ENCODE measurements at places on chromosomes 7 and 10. TPM values are rescaled to one million over a fixed set of nuclear protein-coding genes. Genes with fewer than 3 reads are reported as not detected.

DNA sequence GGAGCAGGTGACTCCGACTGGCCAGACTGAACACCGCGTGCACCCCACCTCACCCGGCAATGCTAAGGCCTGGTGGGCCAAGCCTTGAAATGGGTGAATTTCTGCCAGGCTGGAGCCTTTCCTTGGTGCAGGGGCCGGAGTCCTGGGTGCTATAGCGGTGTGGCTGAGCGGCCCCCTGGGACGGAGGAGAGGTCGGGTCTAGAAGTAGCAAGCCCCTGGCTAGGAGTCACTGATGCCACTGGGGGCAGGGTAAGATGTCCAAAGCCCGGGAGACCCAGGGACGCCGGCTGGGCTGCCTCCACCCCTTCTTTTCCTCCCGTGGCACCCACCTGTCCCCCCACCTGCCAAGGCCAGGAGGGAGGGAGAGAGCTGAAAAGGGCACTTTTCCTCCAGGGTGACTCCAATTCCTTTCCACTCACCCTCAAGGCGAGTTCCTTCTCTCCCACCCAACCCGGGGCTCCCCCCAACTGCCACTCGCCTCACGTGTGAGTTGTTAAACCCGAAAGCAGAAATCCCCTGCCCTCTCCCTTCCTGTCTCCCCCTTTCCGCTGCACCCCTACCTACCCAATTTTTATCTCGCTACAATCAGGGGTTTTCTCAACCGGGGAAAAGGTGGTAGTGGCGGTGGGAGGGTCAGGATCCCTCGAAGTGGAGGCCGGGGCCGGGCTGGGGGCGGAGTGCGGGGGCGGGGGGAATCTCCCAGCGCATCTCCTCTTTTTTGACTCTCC, 6.0 kb upstream of the GATA3 start:
- H3K27me3 ChIP-seq = peaks cover 27% of the 10 kb centered on the region
- H3K4me3 ChIP-seq = no peak overlapping the region
- peaks cover 33% of the 10 kb centered on the region for H3K4me1 ChIP-seq
- DNase-seq = no peak
- no peak overlapping the region for H3K27ac ChIP-seq

GRCh38 chr7:43570688-43571365, 12.1 kb upstream of the STK17A start:
- peaks cover 4% of the 10 kb centered on the region for H3K4me1 ChIP-seq
- no peak overlapping the region for H3K4me3 ChIP-seq
- no peaks in the 10 kb centered on the region for H3K36me3 ChIP-seq
- no peaks in the 10 kb centered on the region for H3K27me3 ChIP-seq
- H3K27ac ChIP-seq = no peak overlapping the region

GRCh38 chr10:15877836-15878576, 17.7 kb upstream of the MINDY3 start:
- H3K27me3 ChIP-seq = no peaks in the 10 kb centered on the region
- H3K27ac ChIP-seq = no peak overlapping the region
- peak overlapping the region; percentile 61 for H3K4me3 ChIP-seq
- H3K4me1 ChIP-seq = peaks cover 18% of the 10 kb centered on the region
- DNase-seq = peak; percentile 45

DNA sequence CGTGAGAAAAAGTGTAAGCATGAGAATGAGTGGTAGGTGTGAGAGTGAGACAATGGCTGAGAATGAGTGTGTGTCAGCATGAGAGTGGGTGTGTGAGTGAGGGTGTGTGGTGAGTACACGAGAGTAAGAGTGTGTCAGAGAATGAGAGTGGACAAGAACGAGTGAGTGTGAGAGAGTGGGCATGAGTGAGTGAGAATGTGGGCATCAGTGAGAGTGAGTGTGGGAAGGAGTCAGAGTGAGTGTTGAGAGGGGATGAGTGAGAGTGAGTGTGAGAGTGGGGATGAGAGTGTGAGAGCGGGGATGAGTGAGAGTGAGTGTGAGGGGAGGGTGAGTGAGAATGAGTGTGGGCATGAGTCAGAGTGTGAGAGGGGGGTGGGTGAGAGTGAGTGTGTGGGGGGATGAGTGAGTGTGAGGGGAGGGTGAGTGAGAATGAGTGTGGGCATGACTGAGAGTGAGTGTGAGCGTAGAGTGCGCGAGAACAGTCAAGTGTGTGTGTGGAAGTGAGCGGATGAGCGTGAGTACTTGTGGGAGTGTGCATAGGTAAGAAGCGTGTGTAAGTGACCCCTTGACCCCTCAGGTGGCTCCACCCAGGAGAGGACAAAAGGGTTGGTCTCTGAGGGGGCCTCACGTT, 75.8 kb downstream of the GOLGA7B start:
- no peak for DNase-seq
- H3K4me1 ChIP-seq = no peaks in the 10 kb centered on the region
- H3K36me3 ChIP-seq = no peaks in the 10 kb centered on the region
- H3K4me3 ChIP-seq = no peak overlapping the region
- no peak overlapping the region for H3K27ac ChIP-seq

The OR2A42 gene
- not detected for total RNA-seq

- H3K4me1 ChIP-seq = peaks cover 14% of the 10 kb centered on the region
- no peaks in the 10 kb centered on the region for H3K27me3 ChIP-seq
- peak overlapping the region; percentile 94 for H3K4me3 ChIP-seq
- no peak for DNase-seq
- H3K27ac ChIP-seq = no peak overlapping the region
Observed at GRCh38 chr7:30136117-30136731, 1.4 kb downstream of the MTURN start.

The GPNMB gene
- 1.6 TPM for total RNA-seq

The CFTR gene
- total RNA-seq = not detected

DNA sequence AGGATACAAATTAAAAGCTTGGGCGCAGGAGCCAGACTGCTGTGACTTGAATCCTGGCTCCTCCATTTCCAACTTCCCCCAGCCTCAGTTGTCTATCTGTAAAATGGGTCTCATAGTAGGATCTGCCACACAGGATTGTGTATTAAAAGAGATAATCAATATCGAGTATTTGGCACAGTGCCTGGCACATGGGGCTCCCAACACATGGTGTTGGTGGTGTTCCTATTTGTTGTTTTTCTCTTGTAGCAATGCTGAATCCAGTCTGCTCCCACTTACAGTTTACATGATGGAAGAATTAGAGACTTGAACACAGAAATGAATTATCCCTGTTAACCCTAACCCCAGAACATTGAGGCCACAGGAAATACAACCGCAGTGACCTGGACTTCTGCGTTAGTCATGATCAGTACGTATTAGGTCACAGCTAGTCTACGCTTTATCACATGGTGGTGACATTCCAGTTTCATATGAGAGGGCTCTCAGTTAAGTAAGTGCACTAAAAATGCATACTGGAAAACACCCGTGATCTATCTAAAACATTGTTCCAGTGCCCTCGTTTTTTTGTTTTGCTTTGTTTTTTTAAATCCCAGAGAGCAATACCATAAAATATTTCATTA, 169.5 kb upstream of the KLF14 start:
- peak overlapping the region; percentile 78 for H3K27ac ChIP-seq
- DNase-seq = no peak
- H3K4me3 ChIP-seq = no peak overlapping the region
- H3K4me1 ChIP-seq = peaks cover 97% of the 10 kb centered on the region
- 0 out of 2 replicates have a peak, but pooled peaks cover 3% of the 10 kb centered on the region for H3K36me3 ChIP-seq
- no peaks in the 10 kb centered on the region for H3K27me3 ChIP-seq

DNA sequence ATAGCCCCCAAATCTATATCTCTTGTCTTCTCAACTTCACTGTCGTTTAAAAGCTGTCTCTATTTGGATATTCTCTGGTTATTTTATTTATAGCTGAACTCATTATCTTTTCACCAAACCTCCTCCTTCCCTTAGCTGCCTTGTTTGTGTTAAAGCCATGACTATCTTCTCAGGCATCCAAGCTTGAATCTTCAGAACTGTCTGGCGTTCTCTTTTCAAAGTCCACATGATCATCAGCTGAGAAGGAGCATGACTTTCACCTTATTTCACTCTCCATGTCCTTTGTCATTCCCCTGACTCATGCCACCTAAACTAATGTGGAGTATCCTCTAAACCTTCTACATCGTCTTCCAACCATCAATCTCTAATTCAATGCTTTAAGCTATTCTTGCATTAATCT, 5.7 kb upstream of the GLCCI1 start:
- no peaks in the 10 kb centered on the region for H3K36me3 ChIP-seq
- peaks cover 7% of the 10 kb centered on the region for H3K4me1 ChIP-seq
- no peak for DNase-seq
- H3K27me3 ChIP-seq = no peaks in the 10 kb centered on the region
- no peak overlapping the region for H3K4me3 ChIP-seq

The VWDE gene
- total RNA-seq = 0.27 TPM

The SGCE gene
- 31.4 TPM for total RNA-seq

DNA sequence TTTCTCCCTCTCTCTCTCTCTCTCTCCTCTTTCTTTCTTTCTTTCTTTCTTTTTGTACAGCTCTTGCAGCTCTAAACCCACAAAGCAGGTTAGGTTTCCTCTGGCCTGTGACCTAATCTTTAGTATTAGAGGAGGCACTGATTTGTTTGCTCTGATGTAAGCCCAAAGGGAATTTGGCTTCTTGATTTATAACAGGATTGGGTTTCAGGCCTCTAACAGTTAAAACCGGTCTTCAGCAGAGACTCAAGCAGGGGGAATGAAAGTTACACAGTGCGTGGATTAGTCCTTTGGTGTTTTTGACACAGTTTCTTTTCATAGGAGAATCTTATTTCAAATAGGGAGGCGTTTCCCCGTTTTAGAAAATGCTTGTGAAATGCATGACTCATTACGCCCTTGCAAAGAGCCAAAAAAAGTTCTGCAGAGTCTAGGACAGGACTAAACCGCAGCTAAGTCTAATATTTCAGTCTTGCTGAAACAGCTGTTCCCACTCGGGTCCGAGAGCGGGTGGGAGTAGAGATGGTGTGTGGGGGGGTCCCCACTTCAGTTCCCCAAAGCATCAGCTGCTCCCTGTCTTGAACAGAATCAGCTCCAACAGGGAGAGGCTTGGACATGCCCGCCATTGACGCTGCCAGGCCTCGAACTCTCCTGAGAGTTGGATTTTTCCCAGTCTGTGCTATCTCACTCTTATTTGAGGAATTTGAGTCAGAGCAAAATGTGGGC, 296.5 kb upstream of the PITRM1 start:
- peaks cover 29% of the 10 kb centered on the region for H3K27me3 ChIP-seq
- H3K27ac ChIP-seq = no peak overlapping the region
- H3K36me3 ChIP-seq = no peaks in the 10 kb centered on the region
- H3K4me1 ChIP-seq = peaks cover 12% of the 10 kb centered on the region

The CDC14C gene
- total RNA-seq = not detected

The GPR15LG gene
- total RNA-seq = not detected

- peaks cover 37% of the 10 kb centered on the region for H3K4me1 ChIP-seq
- no peaks in the 10 kb centered on the region for H3K36me3 ChIP-seq
- H3K4me3 ChIP-seq = no peak overlapping the region
- peaks cover 7% of the 10 kb centered on the region for H3K27me3 ChIP-seq
- peak; percentile 60 for DNase-seq
Observed at GRCh38 chr10:6299234-6299633, 96.5 kb downstream of the PFKFB3 start.

- no peak for DNase-seq
- H3K27ac ChIP-seq = no peak overlapping the region
- H3K4me1 ChIP-seq = no peaks in the 10 kb centered on the region
Observed at GRCh38 chr7:38831259-38831996, 77.6 kb downstream of the VPS41 start.

DNA sequence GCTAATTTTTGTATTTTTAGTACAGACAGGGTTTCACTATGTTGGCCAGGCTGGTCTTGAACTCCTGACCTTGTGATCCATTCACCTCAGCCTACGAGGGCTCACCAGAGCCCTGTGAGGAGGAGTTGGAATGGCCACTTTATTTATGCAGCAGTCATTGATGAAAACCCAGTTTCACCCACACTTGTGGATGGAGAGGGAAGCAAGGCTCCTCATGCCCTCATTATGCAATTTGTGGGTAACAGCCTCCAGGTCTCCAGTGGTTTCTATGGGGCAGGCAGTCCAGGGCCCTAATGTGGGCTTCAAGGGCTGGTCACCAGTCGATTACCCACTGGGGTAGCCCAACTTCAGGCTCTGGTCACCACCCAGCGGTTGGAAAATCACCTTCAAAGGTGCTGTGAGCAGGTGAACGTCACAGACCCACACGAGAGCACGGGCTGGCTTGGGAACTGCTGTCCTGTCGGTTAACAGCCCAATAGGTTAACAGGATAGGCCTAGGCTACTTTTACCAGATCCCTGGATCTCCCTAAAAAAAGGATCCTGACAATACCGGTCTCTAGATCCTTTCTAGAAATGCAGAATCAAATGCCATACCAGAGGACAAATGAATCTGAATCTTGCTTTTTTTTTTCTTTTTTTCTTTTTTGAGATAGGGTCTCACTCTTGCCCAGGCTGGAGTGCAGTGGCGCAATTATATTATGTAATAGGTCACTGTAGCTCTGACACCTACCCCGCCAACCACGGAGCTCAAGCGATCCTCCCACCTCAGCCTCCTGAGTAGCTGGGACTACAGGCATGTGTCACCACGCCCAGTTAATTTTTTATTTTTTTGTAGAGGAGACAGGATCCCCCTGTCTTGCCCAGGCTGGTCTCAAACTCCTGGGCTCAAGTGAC, 97.8 kb downstream of the SLC37A3 start:
- DNase-seq = no peak
- no peak overlapping the region for H3K4me3 ChIP-seq
- H3K36me3 ChIP-seq = no peaks in the 10 kb centered on the region
- H3K27ac ChIP-seq = no peak overlapping the region
- H3K27me3 ChIP-seq = no peaks in the 10 kb centered on the region
- peaks cover 50% of the 10 kb centered on the region for H3K4me1 ChIP-seq

DNA sequence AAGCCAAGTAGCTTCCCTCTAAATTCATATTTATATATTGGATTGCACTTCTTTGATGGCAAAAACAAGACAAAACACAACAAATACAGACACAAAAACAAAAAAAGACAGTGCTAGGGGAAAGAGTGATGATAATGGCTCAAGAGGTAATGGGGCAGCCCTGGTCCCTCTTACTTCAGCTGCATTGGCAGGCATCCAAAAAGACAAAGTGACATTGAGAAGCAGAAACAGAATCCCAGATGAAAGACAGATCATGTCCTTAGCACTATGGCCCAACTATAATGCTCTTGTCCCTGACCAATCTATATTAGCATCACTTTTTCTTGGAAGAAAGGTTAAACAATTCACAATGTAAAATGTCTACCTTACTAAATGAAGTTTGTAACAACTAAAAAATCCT, 76.2 kb downstream of the GPR85 start:
- no peaks in the 10 kb centered on the region for H3K4me1 ChIP-seq
- DNase-seq = no peak
- H3K27me3 ChIP-seq = no peaks in the 10 kb centered on the region
- no peaks in the 10 kb centered on the region for H3K36me3 ChIP-seq
- no peak overlapping the region for H3K27ac ChIP-seq
- no peak overlapping the region for H3K4me3 ChIP-seq

DNA sequence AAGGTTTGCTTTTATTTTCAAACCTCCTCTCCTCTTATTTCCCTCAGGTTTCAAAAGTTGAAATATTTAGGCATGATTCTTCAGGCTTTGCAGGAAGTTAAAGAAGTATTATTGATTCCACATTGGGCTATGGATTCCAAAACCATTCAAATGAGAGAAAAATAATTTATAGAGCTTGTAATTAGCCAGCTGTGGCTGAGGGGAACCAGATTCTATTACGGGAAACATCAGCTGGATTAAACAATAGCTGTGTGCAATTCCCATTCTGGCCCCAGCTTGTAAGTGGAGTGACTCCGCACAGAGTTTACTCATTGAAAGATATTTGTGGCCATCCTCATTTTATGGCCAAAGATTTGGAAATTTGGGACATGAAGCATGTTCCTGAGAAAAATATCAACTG, 77.0 kb upstream of the PHYHIPL start:
- DNase-seq = no peak
- H3K4me1 ChIP-seq = no peaks in the 10 kb centered on the region
- H3K27me3 ChIP-seq = no peaks in the 10 kb centered on the region
- no peak overlapping the region for H3K27ac ChIP-seq
- H3K4me3 ChIP-seq = no peak overlapping the region

- H3K27ac ChIP-seq = no peak overlapping the region
- H3K4me1 ChIP-seq = no peaks in the 10 kb centered on the region
Observed at GRCh38 chr7:95246831-95247370, 77.4 kb downstream of the PON1 start.
